ENCODE measurements at places on chromosomes 16 and 17. TPM values are rescaled to one million over a fixed set of nuclear protein-coding genes. Genes with fewer than 3 reads are reported as not detected.

NUDT7 gene
- 9.3 TPM for polyA plus RNA-seq

ABCC11 gene
- 0.11 TPM for polyA plus RNA-seq

ABCA9 gene
- 2.8 TPM for polyA plus RNA-seq

RGS9 gene
- 7.1 TPM for polyA plus RNA-seq

RPRML gene
- polyA plus RNA-seq: not detected

CDYL2 gene
- polyA plus RNA-seq: 0.61 TPM

CLDN9 gene
- polyA plus RNA-seq: 10.5 TPM

ESRP2 gene
- 35.5 TPM for polyA plus RNA-seq

KCNJ18 gene
- not detected for polyA plus RNA-seq

GRCh38 chr17:73101031-73101430, 8.5 kb upstream of the SLC39A11 start:
- no peaks in the 10 kb centered on the region for H3K27me3 ChIP-seq
- no peak overlapping the region for H3K27ac ChIP-seq
- H3K4me3 ChIP-seq: no peak overlapping the region
- H3K4me1 ChIP-seq: no peaks in the 10 kb centered on the region
- no peaks in the 10 kb centered on the region for H3K36me3 ChIP-seq

DNA sequence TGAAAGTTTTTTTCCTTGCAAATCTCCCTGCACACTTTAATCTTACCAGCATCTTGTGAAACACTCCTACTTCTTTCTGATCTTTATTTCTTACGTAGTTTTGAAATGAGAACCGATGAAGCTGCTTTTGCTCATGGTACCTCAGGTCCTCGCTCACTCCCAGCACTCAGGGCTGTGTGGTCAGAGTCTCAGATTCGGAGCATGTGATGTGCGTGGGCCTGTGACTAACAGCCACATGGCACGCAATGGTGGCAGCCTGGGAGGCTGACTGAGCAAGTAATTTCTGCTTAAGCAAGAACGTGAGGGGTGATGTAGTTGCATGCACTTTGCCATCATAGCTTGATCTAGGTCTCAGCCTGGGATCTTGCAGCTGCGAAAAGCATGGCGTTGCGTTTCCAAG, 624.3 kb downstream of the MAF start:
- H3K36me3 ChIP-seq: no peaks in the 10 kb centered on the region
- no peak overlapping the region for H3K4me3 ChIP-seq
- no peak for DNase-seq
- no peaks in the 10 kb centered on the region for H3K27me3 ChIP-seq

- H3K27me3 ChIP-seq: no peaks in the 10 kb centered on the region
- no peak overlapping the region for H3K27ac ChIP-seq
- no peak for DNase-seq
- H3K4me3 ChIP-seq: no peak overlapping the region
- no peaks in the 10 kb centered on the region for H3K36me3 ChIP-seq
- H3K4me1 ChIP-seq: no peaks in the 10 kb centered on the region
These were observed 1.2 kb upstream of the CES1 start for GRCh38 chr16:55834049-55834448.

GRCh38 chr16:68752602-68753001, 15.5 kb downstream of the CDH1 start:
- peak overlapping the region; percentile 11 for H3K27ac ChIP-seq
- peaks cover 30% of the 10 kb centered on the region for H3K4me1 ChIP-seq
- no peaks in the 10 kb centered on the region for H3K36me3 ChIP-seq
- H3K27me3 ChIP-seq: no peaks in the 10 kb centered on the region
- H3K4me3 ChIP-seq: no peak overlapping the region

DNA sequence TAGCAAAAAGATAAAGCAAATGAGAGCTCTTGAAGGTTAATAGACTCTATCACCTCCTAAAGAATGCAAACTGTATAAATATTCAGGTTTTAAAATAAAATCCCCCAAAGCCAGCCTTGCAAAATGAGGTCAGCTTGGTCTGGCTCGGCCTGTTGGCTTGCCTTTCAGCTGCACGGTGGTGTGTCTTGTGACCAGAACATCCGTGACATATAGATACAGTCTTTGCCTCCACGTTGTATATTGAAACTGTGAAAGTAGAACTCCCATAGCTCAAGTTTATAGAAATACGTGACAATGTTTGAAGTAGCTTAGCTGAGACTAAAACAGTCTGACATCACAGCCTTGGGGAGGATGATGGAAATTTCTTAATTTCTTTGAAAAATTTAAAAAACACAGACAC, 236.6 kb upstream of the MYOCD start:
- DNase-seq: no peak
- no peaks in the 10 kb centered on the region for H3K4me1 ChIP-seq
- H3K36me3 ChIP-seq: no peaks in the 10 kb centered on the region
- no peak overlapping the region for H3K27ac ChIP-seq
- H3K4me3 ChIP-seq: no peak overlapping the region

- H3K27ac ChIP-seq: no peak overlapping the region
- peaks cover 40% of the 10 kb centered on the region for H3K36me3 ChIP-seq
- DNase-seq: no peak
- H3K27me3 ChIP-seq: no peaks in the 10 kb centered on the region
These were observed 26.0 kb downstream of the ZDHHC7 start for GRCh38 chr16:84985079-84986065.

DNA sequence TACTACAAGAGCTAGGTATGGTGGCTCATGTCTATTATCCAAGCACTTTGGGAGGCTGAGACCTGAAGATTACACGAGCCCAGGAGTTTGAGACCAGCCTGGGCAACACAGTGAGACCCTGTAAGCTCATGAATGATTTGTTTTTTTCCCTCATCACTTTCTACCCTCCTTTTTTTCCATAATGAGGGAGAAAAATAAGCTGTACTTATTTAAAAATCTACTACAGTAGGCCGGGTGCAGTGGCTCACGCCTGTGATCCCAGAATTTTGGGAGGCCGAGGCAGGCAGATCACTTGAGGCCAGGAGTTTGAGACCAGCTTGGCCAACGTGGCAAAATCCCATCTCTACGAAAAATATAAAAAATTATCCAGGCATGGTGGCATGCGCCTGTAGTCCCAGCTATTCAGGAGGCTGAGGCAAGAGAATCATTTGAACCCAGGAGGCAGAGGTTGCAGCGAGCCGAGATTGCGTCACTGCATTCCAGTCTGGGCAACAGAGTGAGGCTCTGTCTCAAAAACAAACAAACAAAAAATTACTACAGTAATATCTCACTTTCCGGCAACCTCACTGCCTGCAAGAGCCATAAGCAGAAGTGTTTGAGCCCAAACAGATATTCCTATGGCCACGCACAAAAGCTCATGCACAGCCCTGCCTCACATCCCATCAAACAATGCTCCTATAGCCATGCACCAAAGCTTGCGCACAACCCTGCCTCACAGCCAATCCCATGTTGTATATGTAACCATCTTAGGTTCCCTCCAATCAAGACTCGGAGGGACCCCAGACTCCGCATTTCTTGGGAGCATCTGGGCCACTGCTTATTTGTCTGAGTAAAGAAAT, 37.4 kb downstream of the TK2 start:
- no peak overlapping the region for H3K4me3 ChIP-seq
- DNase-seq: no peak
- H3K27ac ChIP-seq: peak overlapping the region; percentile 76
- no peaks in the 10 kb centered on the region for H3K36me3 ChIP-seq
- H3K4me1 ChIP-seq: peaks cover 45% of the 10 kb centered on the region
- no peaks in the 10 kb centered on the region for H3K27me3 ChIP-seq

DNA sequence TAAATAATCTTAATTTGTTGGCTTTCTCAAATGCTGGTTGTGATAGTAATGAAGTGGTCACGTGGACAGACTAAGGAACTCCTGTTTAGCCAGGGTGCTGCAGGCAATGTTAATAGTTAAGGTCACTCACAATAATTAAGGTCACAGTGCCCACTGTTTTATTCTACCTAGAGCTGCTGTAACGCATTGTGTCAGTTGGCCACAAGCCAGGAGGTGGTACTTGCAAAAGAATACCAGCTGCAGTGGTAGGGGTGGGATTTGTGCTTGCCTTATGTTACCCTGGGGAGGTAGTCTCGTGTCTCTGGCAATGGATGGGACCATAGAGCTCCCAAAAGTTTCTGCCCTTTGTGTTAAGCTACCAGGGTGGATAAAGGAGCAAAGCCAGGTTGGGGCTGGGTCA, 969.1 kb upstream of the CDH8 start:
- H3K27ac ChIP-seq: no peak overlapping the region
- H3K36me3 ChIP-seq: no peaks in the 10 kb centered on the region
- H3K4me3 ChIP-seq: no peak overlapping the region
- DNase-seq: no peak
- no peaks in the 10 kb centered on the region for H3K4me1 ChIP-seq

- H3K4me3 ChIP-seq: no peak overlapping the region
- no peak for DNase-seq
- no peaks in the 10 kb centered on the region for H3K27me3 ChIP-seq
- peak overlapping the region; percentile 31 for H3K27ac ChIP-seq
- H3K4me1 ChIP-seq: no peaks in the 10 kb centered on the region
- H3K36me3 ChIP-seq: no peaks in the 10 kb centered on the region
These were observed 58.9 kb upstream of the ARHGAP44 start for GRCh38 chr17:12730421-12730820.

GRCh38 chr16:48534601-48535340, 75.2 kb downstream of the N4BP1 start:
- no peak overlapping the region for H3K4me3 ChIP-seq
- no peaks in the 10 kb centered on the region for H3K4me1 ChIP-seq
- H3K27ac ChIP-seq: no peak overlapping the region
- H3K36me3 ChIP-seq: no peaks in the 10 kb centered on the region
- no peaks in the 10 kb centered on the region for H3K27me3 ChIP-seq

DNA sequence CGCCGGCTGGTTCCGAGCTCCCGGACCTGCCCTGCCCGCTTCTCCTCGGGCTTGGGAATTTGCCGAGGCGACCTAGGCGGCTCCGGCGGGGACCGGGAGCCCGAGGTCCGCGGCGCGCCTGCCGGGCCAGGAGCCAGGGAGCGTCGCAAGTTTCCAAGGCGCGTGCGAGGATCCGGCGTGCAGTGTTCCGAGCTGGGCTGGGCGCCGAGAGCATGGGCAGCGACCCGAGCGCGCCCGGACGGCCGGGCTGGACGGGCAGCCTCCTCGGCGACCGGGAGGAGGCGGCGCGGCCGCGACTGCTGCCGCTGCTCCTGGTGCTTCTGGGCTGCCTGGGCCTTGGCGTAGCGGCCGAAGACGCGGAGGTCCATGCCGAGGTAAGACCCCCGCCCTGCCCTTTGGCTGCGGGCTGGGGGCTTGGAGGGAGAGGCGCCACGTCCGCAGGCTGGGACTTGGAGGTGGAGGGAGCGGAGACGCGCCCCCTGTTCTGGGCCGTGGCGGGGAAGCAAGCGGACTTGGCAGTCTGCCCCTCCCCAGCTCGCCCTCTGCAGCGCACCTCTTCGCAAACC, 668 bp downstream of the MMP15 start:
- DNase-seq: peak; percentile 88
- no peaks in the 10 kb centered on the region for H3K36me3 ChIP-seq
- H3K4me3 ChIP-seq: peak overlapping the region; percentile 82
- H3K4me1 ChIP-seq: peaks cover 15% of the 10 kb centered on the region
- no peaks in the 10 kb centered on the region for H3K27me3 ChIP-seq

DNA sequence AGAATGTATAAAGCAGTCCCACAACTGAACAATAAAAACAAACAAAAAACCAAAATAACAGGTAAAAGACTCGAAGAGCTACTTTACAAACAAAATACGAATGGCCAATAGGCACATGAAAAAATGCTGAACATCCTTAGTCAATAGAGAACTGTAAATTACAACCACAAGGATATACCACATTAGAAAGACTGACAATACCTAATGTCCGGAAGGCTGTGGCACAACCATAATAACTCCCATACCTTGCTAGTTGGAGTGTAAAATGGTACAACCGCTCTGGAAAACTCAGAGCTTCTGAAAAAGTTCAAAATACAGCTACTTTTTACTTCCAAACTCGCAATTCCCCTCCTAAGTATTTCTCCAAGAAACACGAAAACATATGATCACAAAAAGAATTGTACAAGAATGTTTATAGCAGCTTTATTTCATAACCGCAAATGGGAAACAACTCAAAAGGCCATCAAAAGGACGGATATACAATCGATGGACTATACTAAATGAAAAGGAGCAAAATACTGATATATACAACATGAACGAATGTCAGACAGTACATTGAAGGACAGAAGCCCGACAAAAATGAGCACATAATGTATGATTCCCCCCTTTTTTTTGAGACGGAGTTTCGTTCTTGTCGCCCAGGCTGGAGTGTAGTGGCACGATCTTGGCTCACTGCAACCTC, 2.3 kb downstream of the TP53 start:
- no peak for DNase-seq
- peak overlapping the region; percentile 98 for H3K27ac ChIP-seq
- no peaks in the 10 kb centered on the region for H3K27me3 ChIP-seq

GRCh38 chr16:17358846-17359245, 111.9 kb downstream of the XYLT1 start:
- no peak overlapping the region for H3K4me3 ChIP-seq
- H3K27me3 ChIP-seq: no peaks in the 10 kb centered on the region
- H3K27ac ChIP-seq: no peak overlapping the region
- H3K36me3 ChIP-seq: no peaks in the 10 kb centered on the region
- peaks cover 3% of the 10 kb centered on the region for H3K4me1 ChIP-seq
- no peak for DNase-seq

DNA sequence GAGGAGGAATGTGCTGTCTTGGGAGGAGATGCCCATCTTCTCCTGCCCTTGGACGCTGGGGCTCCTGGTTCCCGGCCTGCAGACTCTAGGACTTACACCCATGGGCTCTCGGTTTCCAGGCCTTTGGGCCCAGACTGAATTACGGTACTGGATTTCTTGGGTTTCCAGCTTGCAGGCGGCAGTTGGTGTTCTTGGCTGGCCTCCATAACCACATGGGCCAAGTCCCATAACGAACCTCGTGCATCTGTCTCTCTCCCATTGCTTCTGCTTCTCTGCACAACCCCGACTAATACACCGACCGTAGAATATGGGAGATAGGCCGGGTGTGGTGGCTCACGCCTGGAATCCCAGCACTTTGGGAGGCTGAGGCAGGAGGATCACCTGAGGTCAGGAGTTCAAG, 162.6 kb downstream of the SDK2 start:
- no peak for DNase-seq
- H3K27me3 ChIP-seq: no peaks in the 10 kb centered on the region
- H3K4me1 ChIP-seq: no peaks in the 10 kb centered on the region
- no peaks in the 10 kb centered on the region for H3K36me3 ChIP-seq

GRCh38 chr16:89045181-89045815, 48.4 kb upstream of the ACSF3 start:
- no peak overlapping the region for H3K27ac ChIP-seq
- no peaks in the 10 kb centered on the region for H3K4me1 ChIP-seq
- H3K36me3 ChIP-seq: no peaks in the 10 kb centered on the region
- no peaks in the 10 kb centered on the region for H3K27me3 ChIP-seq

- no peak overlapping the region for H3K27ac ChIP-seq
- no peak overlapping the region for H3K4me3 ChIP-seq
- H3K4me1 ChIP-seq: no peaks in the 10 kb centered on the region
- no peak for DNase-seq
These were observed 950 bp upstream of the MYO1C start for GRCh38 chr17:1493291-1493980.

- DNase-seq: no peak
- no peak overlapping the region for H3K27ac ChIP-seq
- peaks cover 7% of the 10 kb centered on the region for H3K4me1 ChIP-seq
These were observed 26.2 kb downstream of the TRIM16 start for GRCh38 chr17:15657868-15658267.

GRCh38 chr17:63435681-63436522, 10.2 kb downstream of the CYB561 start:
- H3K4me1 ChIP-seq: peaks cover 54% of the 10 kb centered on the region
- peak; percentile 66 for DNase-seq
- H3K36me3 ChIP-seq: no peaks in the 10 kb centered on the region

GRCh38 chr17:19750835-19751234, 2.7 kb upstream of the ALDH3A1 start:
- no peak overlapping the region for H3K4me3 ChIP-seq
- H3K4me1 ChIP-seq: no peaks in the 10 kb centered on the region
- no peaks in the 10 kb centered on the region for H3K27me3 ChIP-seq
- no peak overlapping the region for H3K27ac ChIP-seq

GRCh38 chr16:56266641-56267607, 75.6 kb downstream of the GNAO1 start:
- no peaks in the 10 kb centered on the region for H3K4me1 ChIP-seq
- H3K27ac ChIP-seq: no peak overlapping the region
- DNase-seq: no peak
- no peak overlapping the region for H3K4me3 ChIP-seq
- no peaks in the 10 kb centered on the region for H3K27me3 ChIP-seq
